ENCODE measurements at places on chromosomes 3 and 15. TPM values are rescaled to one million over a fixed set of nuclear protein-coding genes. Genes with fewer than 3 reads are reported as not detected.

Gene SUCNR1
- under 0.01 TPM for total RNA-seq

Gene NISCH
- 53.7 TPM for total RNA-seq

Gene GOLGA6D
- not detected for total RNA-seq

GRCh38 chr15:98799461-98800390 is 151.4 kb downstream of the IGF1R start:
- H3K4me3 ChIP-seq: peak overlapping the region; percentile 39
- peak overlapping the region; percentile 29 for H3K27ac ChIP-seq
- H3K4me1 ChIP-seq: peaks cover 29% of the 10 kb centered on the region
- no peaks in the 10 kb centered on the region for H3K36me3 ChIP-seq

- H3K4me1 ChIP-seq: no peaks in the 10 kb centered on the region
- H3K27me3 ChIP-seq: peaks cover 44% of the 10 kb centered on the region
- no peak for DNase-seq
- no peak overlapping the region for H3K4me3 ChIP-seq
- H3K36me3 ChIP-seq: no peaks in the 10 kb centered on the region
Observed at GRCh38 chr3:17935222-17935621, 192.8 kb upstream of the TBC1D5 start.

- peaks cover 31% of the 10 kb centered on the region for H3K4me1 ChIP-seq
- peak; percentile 66 for DNase-seq
- no peaks in the 10 kb centered on the region for H3K36me3 ChIP-seq
- H3K27ac ChIP-seq: peak overlapping the region; percentile 65
Observed at GRCh38 chr3:27590437-27591298, 106.5 kb upstream of the SLC4A7 start.

- peaks cover 62% of the 10 kb centered on the region for H3K4me1 ChIP-seq
- H3K36me3 ChIP-seq: peaks cover 8% of the 10 kb centered on the region
- no peak overlapping the region for H3K4me3 ChIP-seq
- no peak overlapping the region for H3K27ac ChIP-seq
- no peaks in the 10 kb centered on the region for H3K27me3 ChIP-seq
Observed at GRCh38 chr3:172059532-172059931, 20.2 kb downstream of the FNDC3B start.

DNA sequence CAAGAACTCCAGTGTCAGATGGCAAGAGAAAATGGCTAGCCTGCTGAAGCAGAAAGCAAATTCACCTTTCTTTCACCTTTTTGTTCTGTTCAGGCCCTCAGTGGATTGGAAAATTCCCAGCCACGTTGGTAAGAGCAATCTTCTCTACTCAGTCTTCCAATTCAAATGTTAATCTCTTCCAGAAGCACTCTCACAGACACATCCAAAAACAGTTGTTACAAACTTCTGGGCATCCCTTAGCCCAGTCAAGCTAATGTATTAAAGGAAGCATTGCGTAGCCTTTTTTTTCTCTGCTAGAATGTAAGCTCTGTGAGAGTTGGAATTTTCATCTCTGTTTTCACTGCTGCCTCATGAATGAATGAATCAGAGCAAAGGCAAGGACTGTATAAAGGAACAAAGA is 109.2 kb upstream of the ROBO2 start:
- no peak overlapping the region for H3K4me3 ChIP-seq
- no peak overlapping the region for H3K27ac ChIP-seq
- DNase-seq: no peak
- no peaks in the 10 kb centered on the region for H3K27me3 ChIP-seq
- H3K4me1 ChIP-seq: no peaks in the 10 kb centered on the region

DNA sequence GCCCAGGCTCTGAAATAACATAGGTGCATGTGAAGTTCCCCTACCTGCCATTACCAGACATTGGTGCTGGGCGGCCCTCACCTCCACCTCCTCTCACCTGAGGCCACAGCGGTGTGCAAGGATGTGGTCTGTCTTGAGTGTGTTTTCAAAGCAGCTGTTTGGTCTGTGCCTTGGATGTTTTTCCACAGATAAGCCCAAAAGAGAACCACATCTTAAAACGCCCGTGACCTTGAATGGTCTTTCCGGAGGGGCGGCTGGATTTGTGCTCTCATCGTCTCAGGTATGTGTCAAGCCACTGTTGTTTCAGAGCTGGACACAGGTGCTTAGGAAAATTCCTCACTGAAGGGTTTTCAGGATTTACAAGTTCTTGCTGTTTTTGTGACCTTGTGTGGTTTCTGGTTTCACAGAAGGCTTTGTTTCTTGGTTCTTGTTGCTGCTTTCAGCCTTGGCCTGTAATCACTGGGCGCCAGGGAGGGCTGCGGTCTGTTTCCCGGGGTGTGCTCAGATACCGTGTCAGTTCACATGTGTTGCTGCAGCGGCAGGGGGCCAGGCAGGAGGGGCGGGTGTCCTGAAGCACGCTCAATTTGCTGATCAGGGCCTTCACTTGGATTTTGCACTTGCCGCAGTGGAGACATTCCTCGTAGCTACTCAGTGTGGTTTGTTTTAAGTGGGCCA is 128.4 kb downstream of the IGF1R start:
- H3K27ac ChIP-seq: peak overlapping the region; percentile 17

DNA sequence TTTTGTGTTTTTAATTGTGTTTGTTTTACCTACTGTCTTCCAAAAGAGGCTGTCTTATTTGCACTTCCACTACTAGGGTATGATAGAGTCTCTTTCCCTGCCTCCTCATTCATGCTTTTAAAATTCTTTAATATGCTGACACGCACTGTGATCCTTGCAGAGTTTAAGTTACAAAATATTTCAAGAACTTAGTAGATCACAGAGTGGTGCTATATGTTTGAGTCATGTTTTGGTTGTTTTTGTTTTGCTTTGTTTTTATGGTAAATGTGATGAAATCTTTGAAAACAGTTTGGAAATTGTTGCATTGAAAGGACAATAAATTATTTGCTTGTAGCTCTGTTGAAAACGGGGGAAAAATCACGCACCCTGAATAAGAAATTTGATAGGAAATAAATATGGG is 5.9 kb upstream of the ABHD10 start:
- peaks cover 11% of the 10 kb centered on the region for H3K4me1 ChIP-seq
- H3K36me3 ChIP-seq: peaks cover 68% of the 10 kb centered on the region
- H3K27me3 ChIP-seq: no peaks in the 10 kb centered on the region
- no peak for DNase-seq

DNA sequence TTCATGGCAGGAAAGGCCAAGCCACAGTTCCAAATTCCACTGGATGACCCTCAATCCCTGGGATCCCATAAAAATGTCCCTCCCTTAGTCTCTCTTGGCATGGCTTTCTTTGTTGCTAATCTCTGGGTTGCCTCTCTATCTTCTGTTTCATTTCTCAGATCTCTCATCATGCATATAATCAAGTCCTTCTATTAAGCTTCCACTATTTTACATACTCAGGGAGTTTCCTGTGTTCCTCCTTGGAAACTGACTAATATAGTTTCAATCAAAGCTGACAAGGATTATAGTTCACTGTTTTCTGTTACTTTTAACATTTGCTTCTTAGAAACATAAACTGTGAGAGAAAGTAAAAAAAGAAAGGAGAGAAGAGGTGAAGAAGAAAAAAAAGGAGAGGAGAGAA is 113.8 kb upstream of the COL8A1 start:
- H3K4me1 ChIP-seq: peaks cover 9% of the 10 kb centered on the region
- DNase-seq: no peak
- no peak overlapping the region for H3K27ac ChIP-seq
- H3K4me3 ChIP-seq: no peak overlapping the region
